ENCODE measurements at places on chromosomes 2 and 18. TPM values are rescaled to one million over a fixed set of nuclear protein-coding genes. Genes with fewer than 3 reads are reported as not detected.

SPEG gene
- 2.3 TPM for total RNA-seq

TRIM43 gene
- total RNA-seq, result not detected

GNLY gene
- not detected for total RNA-seq

PTH2R gene
- 0.17 TPM for total RNA-seq

- DNase-seq, result no peak
These were observed 282.7 kb downstream of the DLGAP1 start for GRCh38 chr18:4172196-4173100.

DNA sequence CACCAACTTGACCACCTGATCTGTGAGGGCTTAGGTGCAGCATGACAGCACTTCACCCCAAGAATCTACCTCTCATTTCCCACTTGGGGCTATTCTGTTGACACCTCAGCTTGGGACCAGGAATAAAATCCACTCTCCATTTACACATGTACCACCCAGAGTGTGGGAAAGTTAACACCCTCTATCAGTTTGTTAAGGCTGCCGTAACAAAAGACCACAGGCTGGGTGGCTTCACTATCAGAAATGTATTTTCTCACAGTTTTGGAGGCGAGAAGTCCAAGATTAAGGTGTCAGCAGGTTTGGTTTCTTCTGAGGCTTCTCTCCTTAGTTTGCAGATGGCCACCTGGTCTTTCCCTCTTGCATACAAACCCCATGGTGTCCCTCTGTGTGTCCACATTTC lies 277.7 kb upstream of the ERBB4 start:
- DNase-seq, result no peak

- no peak for DNase-seq
These were observed 6.8 kb downstream of the PROM2 start for GRCh38 chr2:95281071-95281470.

Data from renal cortical epithelial cell (primary cell).